ENCODE measurements at places on chromosomes 12 and 14.

- DNase-seq, result no peak
These were observed 4.4 kb upstream of the HCFC2 start for GRCh38 chr12:104059963-104060362.

GRCh38 chr14:94136575-94137331 lies 7.3 kb upstream of the IFI27L2 start:
- peak; percentile 70 for DNase-seq

DNA sequence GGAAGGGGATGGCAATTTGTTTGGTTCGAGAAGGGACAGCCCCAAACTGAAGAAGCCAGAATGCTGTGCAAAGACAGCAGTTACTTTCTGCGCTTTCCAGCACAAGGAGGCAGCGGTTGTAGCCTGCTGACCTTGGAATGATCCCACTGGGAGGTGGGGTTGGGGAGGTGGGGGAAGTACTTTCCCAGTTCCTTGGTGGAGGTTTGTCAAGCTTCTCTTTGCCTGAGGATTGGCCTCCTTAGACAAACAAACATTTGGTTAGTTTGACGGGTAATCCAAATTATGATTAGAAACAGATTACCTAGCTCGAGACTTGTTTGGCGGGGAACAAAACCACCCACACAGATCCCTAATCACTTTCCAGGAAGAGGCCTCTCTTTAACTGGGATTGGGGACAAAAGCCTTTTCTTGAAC lies 79.1 kb upstream of the EGLN3 start:
- no peak for DNase-seq

DNA sequence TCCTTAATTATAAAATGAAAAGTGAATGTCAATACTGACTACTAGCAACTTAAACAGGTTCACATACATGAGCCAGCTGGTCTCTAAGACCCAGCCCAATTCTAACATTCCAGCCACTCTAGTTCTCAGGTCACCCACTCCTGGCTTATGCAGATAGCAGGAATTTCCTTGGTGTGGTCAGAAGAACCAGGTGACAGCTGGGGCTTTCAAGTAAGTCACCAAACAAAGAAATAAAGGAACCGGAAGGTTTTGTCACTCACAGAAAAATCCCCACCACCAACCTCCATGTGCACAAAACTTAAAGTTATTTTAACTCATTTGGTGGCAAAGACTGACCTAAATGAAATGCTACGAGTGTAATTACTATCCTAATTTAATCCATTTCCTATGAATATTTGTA lies 129.6 kb upstream of the CDKN3 start:
- no peak for DNase-seq

DNA sequence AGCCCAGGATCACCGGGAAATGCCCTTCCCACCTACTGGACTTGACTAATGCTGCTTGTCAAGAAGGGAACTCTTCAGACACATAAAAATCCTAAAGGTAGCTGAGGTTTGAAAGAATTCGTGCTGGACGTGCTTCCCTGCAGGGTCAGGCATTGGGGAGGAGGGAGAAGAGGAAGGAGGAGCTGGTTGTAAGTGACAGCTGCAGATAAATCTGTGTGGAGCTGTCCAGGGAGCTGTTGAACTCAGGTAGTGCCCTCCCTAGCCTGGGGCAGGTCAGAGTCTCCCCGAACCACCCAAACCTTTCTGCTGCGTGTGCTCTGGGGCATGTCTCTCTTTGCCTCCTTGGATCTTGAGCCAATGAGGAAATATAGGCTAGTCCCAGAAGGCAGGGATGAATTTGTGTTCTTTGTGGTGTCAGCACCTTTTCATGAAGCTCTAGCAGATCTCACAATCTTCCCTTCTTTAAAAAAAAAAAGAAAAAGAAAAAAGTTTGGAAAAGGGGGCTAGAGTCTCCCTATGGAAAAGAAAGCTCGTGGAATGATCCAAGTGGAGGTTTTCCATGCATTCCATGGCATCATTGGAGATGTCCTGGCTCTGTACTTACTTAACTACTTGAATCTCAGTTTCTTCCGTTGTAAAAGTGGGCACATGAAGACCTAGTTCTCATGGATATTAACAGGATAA lies 23.6 kb upstream of the FOS start:
- no peak for DNase-seq

DNA sequence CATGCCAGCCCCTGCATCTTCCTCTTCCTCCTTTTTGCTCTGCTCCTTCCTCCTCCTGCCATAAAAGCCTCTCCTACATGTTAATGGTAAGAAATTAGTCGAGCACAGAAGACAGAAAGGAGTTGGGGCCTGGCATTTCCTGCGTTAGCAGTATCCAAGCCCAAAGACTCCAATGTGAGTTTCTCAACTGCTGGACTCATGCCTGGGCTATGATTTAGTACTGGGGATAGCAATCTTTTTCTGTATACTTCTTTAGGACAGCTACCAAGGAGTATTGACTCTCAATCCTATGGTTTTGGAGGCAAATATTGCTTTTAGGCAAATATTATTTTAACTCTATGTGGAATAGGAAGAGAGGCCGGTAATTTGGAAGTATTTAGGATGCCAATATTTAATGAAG lies 18.0 kb upstream of the SLC38A4 start:
- DNase-seq, result no peak

- DNase-seq, result no peak
These were observed 99.0 kb downstream of the NUBPL start for GRCh38 chr14:31660191-31660590.

- DNase-seq, result no peak
These were observed 11.6 kb downstream of the RNASE10 start for GRCh38 chr14:20516921-20517320.

- no peak for DNase-seq
These were observed 209.0 kb upstream of the RTL1 start for GRCh38 chr14:101112351-101113107.

DNA sequence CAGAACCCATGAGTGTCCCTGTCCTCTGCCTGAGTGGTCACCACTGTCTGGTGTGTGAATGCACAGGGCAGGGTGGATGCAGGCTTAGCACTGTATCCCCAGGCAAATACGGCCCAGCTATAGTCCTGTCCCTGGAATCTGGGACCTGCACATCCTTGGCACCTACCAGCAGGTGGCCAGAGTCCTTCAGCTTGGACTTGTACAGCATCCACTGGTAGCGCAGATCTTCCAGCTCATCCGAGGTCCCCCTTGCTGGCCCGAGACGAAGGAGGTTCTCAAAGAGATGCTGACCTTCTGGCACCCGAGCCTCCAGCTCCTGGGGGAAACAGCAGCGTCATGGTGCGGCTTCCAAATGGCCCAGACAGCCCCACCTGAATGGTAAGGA lies 83.4 kb downstream of the SYNE3 start:
- no peak for DNase-seq

DNA sequence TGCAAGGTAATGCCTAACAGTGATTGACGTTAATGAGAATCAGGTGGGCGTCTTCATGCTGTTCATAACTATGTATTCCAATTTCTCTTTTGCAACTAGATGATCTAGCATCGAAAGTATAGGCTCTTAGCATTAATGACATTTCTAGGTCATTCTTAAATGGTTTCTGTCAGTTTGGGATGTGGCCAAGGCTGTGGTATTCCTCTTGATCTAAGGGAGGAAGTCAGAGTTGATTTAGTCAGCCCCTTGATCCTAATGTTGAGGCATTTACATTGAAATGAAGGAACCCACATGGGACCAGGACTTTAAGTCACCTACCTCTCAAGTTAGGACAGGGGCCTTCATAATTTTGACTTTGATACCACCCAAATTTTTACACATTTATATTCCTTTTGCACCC lies 448.1 kb downstream of the NPAS3 start:
- DNase-seq, result no peak

- no peak for DNase-seq
These were observed 508.1 kb downstream of the PCNX1 start for GRCh38 chr14:71415404-71415690.

DNA sequence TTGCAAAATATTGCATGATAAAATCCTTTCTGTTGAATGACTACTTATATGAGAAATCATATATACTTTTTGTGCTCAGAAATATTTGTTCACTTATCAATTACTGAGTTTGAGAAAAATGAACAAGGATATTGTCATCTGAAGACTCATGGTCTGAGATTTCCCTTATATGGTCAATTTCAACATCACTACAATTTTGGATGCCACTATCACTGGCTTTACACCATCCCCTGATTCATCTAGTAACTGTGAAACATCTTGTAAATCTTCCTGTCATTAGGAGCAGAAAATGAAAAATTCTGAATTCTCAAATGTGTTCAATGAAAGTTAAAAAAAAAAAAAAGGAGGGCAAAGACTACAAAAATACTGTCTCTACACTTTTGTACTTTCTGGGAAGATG lies 21.8 kb upstream of the GXYLT1 start:
- no peak for DNase-seq

- no peak for DNase-seq
These were observed 11.0 kb upstream of the FBXL14 start for GRCh38 chr12:1605129-1606020.

GRCh38 chr14:71956920-71957563 lies 24.8 kb downstream of the RGS6 start:
- no peak for DNase-seq

- DNase-seq, result no peak
These were observed 5.1 kb upstream of the LTBP2 start for GRCh38 chr14:74616996-74617700.

DNA sequence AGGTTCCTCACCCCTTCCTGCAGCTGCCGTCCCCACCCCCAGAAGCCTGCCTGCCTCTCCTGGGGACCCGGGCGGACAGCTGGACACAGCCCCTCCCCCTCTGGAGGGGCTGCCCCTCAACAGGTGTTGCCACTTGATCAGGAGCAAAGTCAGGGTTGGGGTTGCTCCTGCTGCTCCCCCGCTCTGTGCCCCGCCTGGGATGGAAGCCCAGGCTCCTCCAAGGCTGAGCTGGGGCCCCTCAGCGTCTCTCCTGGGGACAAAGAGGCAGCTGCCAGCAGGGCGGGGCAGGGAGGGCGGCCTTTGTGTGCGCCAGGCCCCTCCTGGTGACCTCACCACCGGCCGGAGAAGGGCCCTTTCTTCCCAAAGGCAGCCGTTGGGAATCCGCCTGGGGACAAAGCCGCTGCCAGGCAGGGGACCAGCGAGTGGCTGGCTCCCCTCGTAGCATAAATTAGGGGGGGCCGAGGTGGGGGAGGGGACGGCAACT lies 13.7 kb downstream of the TRMT61A start:
- DNase-seq, result no peak

DNA sequence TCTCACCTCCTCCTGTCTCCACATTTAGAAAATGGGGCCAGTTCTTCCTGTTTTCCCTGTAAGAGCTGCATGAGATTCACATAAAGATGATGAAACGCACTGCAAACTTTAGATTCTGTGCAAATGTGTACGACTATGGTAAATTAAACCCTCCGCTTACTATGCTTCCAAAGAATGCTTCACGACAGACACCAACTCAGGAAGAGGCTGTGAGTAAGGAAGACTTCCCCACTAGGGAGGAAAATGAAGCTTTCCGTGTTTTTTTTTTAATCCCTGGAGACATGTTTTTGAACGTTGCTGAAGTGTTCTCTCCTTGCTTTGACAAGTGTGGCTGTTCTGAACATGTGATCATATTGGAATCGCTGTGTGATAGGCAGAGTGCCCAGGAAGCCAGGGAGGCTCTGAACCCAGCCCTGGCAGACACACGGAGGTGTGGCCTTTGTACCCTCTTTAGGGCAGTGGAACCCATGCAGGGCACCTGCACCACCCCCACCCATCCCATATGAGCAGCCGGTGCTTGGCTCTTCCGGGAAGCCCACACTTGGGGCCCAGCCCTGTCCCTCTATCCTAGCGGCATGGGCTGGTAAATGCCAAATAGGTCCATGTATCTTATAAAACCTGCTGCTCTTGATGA lies 7.5 kb upstream of the SYNE3 start:
- DNase-seq, result no peak

DNA sequence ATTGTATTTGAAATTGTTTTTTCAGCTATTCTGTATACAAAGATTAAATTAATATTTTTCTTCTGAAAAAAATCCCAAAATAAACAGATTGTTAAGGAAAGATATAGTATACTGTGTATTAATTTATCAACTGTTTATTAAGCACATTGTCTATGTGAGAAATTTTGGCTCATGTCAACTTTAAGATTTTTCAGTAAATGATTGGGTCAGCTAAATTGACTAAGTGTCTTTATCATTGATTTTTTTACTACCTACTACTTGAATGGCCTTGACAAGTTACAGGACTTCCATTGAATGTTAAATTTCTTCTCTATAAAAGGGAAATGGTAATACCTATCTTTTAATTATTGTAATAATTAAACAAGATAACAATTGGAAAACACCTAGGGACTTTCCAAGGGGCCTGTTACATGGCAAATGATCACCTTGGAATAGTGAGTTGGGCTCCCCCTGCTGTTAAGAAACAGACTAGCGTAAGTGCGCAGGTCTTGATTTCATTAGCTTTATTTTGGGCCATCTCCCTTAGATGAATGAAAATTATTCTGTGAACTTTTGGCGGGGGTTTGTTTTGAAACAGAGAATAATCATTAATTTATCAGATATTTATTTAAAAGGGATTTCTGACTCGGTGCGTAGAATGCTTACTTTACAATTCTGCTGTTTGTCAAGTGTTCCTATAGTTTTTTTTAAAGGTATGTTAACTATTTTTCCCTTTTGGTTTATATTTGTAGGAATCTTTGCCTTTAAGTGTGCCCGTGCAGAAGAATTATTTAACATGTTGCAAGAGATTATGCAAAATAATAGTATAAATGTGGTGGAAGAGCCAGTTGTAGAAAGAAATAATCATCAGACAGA lies 14.5 kb upstream of the CCT2 start:
- DNase-seq, result peak; percentile 28

DNA sequence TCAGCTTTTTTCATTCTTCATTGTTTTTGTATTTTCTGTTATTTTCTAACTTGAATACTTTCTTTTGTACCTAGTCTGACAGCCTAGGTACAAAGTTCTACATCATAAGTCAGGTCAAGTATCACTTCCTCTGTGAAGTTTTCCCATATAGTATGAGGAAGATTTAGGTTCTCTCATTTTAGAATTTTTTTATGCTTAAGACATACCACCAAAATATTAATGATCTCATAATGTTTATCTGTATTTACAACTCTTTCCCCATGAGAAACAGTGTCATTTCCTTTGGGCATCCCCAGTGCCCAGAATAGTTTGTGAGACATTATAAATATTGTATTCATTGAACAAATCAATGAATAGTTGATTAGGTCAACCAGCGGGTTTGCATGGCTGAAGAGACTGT lies 3.1 kb upstream of the ATF7IP start:
- DNase-seq, result no peak

DNA sequence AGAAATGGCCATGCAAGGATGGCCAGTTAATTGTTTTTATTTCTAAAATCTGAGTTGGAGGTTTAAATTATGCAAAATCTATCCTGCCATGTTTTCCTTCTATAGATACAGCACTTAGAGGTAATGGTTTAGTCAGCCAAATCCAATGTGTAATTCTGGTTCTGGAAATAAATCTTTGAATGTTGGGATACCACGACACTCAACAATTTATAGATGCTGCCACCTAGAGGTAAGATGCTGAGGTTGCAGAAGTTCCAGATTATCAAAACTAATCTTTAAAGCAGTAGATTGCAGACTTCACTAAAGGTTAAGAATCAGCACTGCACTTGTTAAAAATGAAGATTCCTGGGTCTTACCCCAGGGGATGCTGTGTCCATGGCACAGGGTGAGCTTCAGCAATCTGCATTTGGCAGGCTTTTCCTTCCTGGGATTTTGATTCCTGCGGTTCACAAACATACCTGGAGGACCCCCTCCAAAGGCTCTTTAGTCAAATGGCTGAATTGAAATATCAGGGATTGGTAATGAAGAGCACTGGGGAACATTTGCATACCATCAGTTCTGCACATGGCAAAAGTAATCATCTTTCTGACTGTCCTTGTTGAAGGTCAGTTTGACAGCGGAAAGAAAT lies 53.4 kb upstream of the ANO4 start:
- no peak for DNase-seq
